ENCODE measurements at places on chromosomes 2 and 18.

DNA sequence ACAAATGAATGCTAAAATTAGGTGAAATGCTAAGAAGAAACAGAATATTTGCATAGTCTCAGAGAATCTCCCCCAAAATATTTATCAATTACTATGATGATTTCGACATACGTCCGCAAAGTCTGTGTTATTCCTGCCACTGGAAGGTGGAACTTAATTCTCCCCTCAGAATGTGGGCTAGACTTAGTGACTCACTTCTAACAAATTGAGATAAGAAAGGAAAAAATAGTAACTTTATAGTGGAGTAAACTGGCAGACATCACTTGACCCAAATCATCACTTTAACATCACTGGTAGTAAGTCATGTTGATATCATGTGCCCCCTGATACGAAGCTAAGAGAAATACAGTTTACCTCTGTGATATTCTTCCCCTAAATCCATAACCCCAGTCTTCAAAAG lies 23.5 kb downstream of the HADHB start:
- DNase-seq, result peak; percentile 65

- no peak for DNase-seq
These were observed 243.2 kb upstream of the KCNH7 start for GRCh38 chr2:163081754-163082153.

DNA sequence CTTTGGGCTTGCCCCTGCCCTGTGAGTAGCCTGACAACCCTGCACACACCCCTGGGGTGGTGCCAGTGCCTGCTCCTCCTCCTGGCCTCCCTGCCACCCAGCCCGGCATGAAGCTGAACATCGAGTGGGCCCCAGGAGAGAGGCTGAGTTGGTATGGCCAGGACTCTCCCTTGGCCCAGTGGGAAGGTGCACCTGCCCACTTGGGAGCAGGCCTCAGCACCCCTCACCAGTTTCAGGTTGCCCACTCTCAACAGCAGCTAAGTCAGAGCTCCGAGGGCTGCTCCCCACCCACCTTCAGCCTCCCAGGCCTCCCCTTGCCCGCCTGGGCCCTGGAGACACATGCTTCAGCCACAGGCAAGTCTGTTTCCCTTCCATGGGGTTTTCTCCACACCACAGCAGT lies 203.1 kb downstream of the KLHL29 start:
- DNase-seq, result no peak

GRCh38 chr2:215171796-215172195 lies 33.4 kb upstream of the ABCA12 start:
- DNase-seq, result no peak

DNA sequence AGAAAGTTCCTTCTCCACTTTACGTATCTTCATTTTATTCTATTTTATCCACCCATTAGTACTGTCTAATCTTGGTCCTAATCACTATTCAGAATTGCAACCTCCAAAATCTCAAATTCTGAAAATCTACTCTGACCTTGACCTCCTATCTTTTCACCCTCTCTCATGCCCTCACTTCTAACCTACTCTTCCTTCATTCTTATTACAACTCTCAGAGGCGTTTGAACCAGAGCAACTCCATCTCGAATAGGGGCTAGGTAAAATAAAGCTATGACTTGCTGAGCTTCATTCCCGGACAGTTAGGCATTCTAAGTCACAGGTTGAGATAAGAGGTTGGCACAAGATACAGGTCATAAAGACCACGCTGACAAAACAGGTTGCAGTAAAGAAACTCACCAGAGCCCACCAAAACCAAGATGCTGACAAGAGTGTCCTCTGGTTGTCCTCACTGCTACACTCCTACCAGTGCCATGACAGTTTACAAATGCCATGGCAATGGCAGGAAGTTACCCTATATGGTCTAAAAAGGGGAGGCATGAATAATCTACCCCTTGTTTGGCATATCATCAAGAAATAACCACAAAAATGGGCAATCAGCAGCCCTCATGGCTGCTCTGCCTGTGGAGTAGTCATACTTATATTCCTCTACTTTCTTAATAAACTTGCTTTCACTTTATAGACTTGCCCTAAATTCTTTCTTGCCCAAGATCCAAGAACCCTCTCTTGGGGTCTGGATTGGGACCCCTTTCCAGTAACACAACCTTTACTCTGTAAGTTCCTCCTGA lies 11.4 kb downstream of the CCDC88A start:
- no peak for DNase-seq

- no peak for DNase-seq
These were observed 37.6 kb downstream of the PTPN18 start for GRCh38 chr2:130393318-130393910.

GRCh38 chr2:239726091-239726591 lies 299.0 kb downstream of the NDUFA10 start:
- no peak for DNase-seq

DNA sequence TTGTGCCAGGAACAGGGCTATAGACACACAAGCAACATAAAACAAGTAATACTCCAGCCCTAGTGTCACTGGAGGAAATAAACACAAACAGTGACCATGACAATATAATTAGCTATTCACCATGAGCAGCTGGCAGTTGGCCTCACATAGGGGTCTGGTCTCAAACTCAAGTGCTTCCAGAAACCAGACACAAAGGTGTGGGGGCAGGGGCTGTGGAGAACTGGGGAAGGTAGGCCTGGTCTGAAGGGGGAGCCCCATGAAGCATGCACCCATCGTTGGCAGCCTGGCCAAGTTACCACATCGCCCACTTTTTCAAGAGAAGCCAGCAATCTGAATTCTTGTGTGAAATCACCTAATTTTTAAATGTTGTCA lies 49.5 kb upstream of the SP3 start:
- no peak for DNase-seq

DNA sequence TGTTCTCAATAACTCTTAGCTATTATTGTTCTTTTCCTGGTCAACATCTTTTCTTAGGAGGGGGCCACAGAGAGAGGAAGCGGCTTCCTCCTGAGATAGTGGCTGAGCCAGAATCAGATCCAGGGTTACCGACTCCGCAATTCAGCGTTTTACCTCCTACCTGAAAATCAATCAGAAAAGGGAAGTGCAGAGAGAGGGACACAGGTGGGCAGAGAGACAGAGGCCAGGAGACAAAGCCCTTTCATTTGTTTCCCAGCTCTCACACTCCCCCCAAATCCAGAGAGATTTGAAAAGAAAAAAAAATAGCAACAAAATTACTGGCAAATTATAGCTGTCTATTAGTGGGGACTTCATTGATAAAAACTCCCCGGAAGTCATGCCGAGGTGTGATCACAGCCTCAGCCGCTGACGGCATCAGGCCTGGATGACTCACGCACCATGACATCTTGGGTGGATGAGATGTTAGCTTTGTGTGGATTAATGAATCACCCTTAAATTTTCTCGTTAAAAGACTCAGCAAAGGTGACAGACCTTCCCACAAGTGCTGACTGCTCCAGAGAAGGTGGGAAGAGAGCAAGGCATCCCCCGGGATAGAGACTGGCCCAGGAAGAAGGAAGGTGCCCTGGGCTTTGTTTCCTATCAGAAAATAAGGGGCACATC lies 120.7 kb downstream of the LOXHD1 start:
- DNase-seq, result no peak

GRCh38 chr18:48393776-48394175 lies 15.4 kb downstream of the ZBTB7C start:
- DNase-seq, result no peak

Data from fibroblast of villous mesenchyme (primary cell).